ENCODE measurements at places on chromosomes 16 and 17.

- H3K36me3 ChIP-seq: no peaks in the 10 kb centered on the region
- H3K27me3 ChIP-seq: no peaks in the 10 kb centered on the region
- H3K4me3 ChIP-seq: no peak overlapping the region
Observed at GRCh38 chr16:27703121-27703520, 153.2 kb downstream of the KATNIP start.

DNA sequence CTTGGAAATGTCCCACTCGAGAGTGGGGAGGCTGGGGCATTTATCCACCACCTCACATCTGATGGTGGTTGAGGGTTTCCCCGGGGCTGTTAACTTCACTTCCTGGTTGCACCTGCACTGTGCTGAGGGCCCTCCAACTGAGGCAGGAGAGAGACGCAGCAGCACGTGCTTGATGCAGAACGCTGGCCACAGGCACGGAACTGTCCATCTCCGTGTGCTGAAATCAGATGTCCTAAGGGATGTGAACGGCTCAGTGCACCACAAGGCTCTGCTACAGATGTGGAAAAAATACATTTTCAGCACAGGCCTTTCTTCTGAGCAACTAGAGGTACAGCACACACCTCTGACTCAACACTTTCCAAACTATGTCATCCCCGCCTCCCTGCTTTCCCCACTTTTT lies 114.8 kb upstream of the C16orf82 start:
- H3K4me3 ChIP-seq: no peak overlapping the region
- DNase-seq: no peak
- no peaks in the 10 kb centered on the region for H3K36me3 ChIP-seq
- no peaks in the 10 kb centered on the region for H3K4me1 ChIP-seq

DNA sequence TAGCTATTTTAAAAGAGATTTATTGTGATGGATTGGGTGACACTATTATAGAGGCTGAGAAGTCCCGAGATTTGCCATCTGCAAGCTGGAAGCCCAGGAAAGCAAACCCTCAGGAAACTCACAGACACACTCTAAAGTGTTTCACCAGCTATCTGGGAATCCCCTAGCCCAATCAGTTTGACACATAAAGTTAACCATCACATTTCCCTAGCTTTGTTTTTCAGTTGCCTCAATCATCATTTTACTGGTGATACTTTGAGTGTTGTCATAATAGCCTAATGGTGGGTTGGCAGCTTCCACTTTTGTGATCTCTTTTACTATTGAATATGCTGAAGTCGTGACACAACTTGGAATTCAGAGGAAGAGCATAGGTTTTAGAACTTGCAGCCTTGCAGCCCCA lies 1.8 kb downstream of the SGF29 start:
- no peak overlapping the region for H3K27ac ChIP-seq
- H3K4me1 ChIP-seq: peaks cover 19% of the 10 kb centered on the region
- H3K27me3 ChIP-seq: no peaks in the 10 kb centered on the region
- H3K36me3 ChIP-seq: peaks cover 23% of the 10 kb centered on the region

DNA sequence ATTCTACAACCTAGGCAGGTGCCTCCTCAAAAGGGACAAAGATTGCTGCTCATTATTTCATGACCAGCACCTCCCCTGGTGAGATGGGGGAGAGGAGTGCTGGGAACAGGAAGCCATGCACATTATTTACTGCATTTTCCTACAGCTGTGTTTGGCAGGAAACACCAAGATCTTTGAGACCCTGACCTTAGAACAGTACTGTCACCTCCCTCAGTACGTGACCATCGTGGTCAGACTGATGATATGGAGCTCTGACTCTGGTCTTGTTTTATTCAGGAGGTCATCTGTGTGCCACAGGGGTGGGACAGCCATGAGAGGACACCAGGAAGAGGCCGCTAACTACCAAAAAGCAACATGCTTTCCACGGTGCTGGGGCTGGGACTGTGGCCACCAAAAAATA lies 37.4 kb downstream of the USP22 start:
- no peak overlapping the region for H3K27ac ChIP-seq
- no peak overlapping the region for H3K4me3 ChIP-seq
- no peak for DNase-seq
- no peaks in the 10 kb centered on the region for H3K27me3 ChIP-seq
- peaks cover 18% of the 10 kb centered on the region for H3K4me1 ChIP-seq

DNA sequence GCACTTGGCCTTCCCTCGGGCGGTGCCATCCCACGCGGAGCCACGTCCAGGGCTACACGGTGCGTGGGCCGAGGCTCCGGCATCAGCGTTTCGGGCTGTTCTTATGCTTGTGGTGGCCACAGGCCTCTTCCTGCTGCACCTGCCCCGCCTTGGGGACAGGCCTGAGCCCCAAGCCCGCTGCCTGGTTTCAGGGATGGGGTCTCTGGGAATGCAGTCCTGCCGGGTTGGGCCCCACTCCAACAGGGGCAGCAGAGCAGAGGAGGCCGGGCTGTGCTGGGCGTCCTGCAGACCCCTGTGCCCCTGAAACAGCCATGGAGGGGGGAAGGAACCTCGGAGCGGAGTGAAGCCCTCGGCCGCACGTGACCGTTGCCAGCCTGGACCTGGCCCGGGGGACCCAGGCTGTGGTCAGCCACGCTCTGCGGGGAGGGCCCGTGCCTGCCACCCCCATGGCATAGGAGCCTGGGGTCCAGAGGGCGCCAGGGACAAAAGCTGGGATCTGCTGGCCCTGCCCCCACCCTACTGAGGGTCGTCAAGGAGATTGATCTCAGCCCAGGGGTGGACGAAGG lies 453 bp upstream of the WFIKKN1 start:
- no peak for DNase-seq
- H3K4me1 ChIP-seq: peaks cover 1% of the 10 kb centered on the region

DNA sequence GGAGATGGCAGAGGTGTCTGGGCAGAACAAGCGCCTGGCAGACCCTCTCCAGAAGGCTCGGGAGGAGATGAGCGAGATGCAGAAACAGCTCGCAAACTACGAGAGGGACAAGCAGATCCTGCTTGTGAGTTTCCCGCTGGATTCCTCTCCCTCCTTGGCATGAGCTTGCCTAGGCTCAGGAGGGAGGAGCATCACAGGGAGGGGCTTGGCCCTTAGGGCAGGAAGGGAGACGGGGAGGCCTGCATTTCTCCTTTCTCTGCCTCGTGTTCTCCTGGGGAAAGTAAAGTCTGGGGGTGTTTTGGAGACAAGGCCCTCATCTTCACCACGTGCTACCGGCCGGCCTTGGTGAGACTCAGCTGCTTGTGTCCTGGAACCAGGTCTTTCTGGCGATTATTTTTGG lies 18.0 kb upstream of the DBNDD1 start:
- H3K4me1 ChIP-seq: no peaks in the 10 kb centered on the region
- H3K27me3 ChIP-seq: no peaks in the 10 kb centered on the region
- no peak for DNase-seq
- H3K27ac ChIP-seq: no peak overlapping the region

- H3K36me3 ChIP-seq: no peaks in the 10 kb centered on the region
- peaks cover 5% of the 10 kb centered on the region for H3K27me3 ChIP-seq
- H3K4me3 ChIP-seq: no peak overlapping the region
- H3K27ac ChIP-seq: no peak overlapping the region
Observed at GRCh38 chr16:57940382-57940966, 30.5 kb downstream of the CNGB1 start.

- no peaks in the 10 kb centered on the region for H3K27me3 ChIP-seq
- no peak overlapping the region for H3K27ac ChIP-seq
- H3K4me1 ChIP-seq: peaks cover 55% of the 10 kb centered on the region
- H3K4me3 ChIP-seq: peak overlapping the region; percentile 41
Observed at GRCh38 chr16:11580451-11581086, 6.2 kb downstream of the LITAF start.

- no peaks in the 10 kb centered on the region for H3K4me1 ChIP-seq
- H3K36me3 ChIP-seq: no peaks in the 10 kb centered on the region
- H3K27ac ChIP-seq: no peak overlapping the region
- peaks cover 39% of the 10 kb centered on the region for H3K27me3 ChIP-seq
Observed at GRCh38 chr17:34622862-34623623, 43.7 kb downstream of the TMEM132E start.

Measured in activated naive CD8-positive, alpha-beta T cell treated with anti-CD3 and anti-CD28 coated beads, Interleukin-2, amount 10 ng/mL, durations not matched to agents 7 days and 5 days (primary cell).